T-helper 2 cell treated with Interferon-gamma antibody and Interleukin-4, amounts not matched to agents 100 ng/mL and 5 ng/mL, for 36 hours (primary cell): ENCODE measurements at places on chromosomes 7 and 10. TPM values are rescaled to one million over a fixed set of nuclear protein-coding genes. Genes with fewer than 3 reads are reported as not detected.

HYAL4 gene
- not detected in 2 replicates for total RNA-seq

TFPI2 gene
- not detected in 2 replicates for total RNA-seq

CPN1 gene
- total RNA-seq = not detected in 2 replicates

CELF2 gene
- total RNA-seq = 152 and 154 TPM in 2 replicates

CHAT gene
- 0.14 TPM in 1 of 2 replicates, not detected in the other for total RNA-seq

LAMB4 gene
- not detected in 2 replicates for total RNA-seq

PDK4 gene
- not detected in 2 replicates for total RNA-seq

COBL gene
- total RNA-seq = not detected in 2 replicates

KCNMA1 gene
- 0.39 TPM in 1 of 2 replicates, not detected in the other for total RNA-seq

NT5C3A gene
- 35.5 and 37.3 TPM in 2 replicates for total RNA-seq

ATP6V0A4 gene
- not detected in 2 replicates for total RNA-seq

MDFIC gene
- total RNA-seq = 90.1 and 93.5 TPM in 2 replicates

IFIT1B gene
- not detected in 2 replicates for total RNA-seq

C7orf33 gene
- total RNA-seq = not detected in 2 replicates

STEAP1B gene
- 0.18 and 0.23 TPM in 2 replicates for total RNA-seq

CYP2C9 gene
- not detected in 2 replicates for total RNA-seq
